Stimulated activated CD4-positive, alpha-beta T cell treated with anti-CD3 and anti-CD28 coated beads, Interleukin-12 subunit alpha, Interleukin-12 subunit beta, amount 100 ng/mL, for 24 hours (primary cell): ENCODE measurements at places on chromosomes 6 and 20.

DNA sequence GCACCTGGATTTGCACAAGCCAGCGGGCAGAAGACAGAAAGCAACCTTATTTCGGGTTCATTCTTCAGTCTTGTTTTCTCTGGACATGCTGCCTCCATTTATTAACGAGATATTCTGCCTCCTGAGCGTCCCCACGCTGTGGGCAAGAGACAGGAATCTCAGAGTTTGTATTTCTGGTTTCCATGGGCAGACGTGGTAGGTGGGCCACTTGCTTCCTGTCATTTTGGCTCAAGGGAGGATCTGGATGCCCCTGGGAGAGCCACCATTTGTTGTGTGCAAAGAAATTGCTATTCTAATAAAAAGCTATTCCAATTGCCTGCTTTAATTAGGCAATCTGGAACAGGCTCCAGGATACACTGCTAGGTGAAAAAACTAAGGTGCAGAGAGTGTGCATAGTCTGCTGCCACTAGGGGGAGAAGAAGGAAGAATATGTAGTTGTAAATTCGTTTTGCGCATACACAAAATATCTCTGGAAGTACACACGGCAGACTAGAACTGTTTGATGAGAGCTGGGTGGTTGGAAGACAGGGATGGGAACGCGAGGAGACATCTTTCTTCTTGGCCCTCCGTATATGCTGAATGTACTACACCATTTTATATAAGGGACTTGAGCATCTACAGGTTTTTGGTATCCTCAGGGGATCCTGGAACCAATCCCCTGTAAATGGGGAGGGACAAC lies 30.1 kb upstream of the SLC16A10 start:
- no peak for DNase-seq

GRCh38 chr6:125511809-125512396 lies 210.1 kb upstream of the HDDC2 start:
- no peak for DNase-seq

GRCh38 chr6:124069230-124069950 lies 265.7 kb downstream of the NKAIN2 start:
- DNase-seq, result no peak

- no peak for DNase-seq
These were observed 47.0 kb downstream of the HUS1B start for GRCh38 chr6:609905-610304.

DNA sequence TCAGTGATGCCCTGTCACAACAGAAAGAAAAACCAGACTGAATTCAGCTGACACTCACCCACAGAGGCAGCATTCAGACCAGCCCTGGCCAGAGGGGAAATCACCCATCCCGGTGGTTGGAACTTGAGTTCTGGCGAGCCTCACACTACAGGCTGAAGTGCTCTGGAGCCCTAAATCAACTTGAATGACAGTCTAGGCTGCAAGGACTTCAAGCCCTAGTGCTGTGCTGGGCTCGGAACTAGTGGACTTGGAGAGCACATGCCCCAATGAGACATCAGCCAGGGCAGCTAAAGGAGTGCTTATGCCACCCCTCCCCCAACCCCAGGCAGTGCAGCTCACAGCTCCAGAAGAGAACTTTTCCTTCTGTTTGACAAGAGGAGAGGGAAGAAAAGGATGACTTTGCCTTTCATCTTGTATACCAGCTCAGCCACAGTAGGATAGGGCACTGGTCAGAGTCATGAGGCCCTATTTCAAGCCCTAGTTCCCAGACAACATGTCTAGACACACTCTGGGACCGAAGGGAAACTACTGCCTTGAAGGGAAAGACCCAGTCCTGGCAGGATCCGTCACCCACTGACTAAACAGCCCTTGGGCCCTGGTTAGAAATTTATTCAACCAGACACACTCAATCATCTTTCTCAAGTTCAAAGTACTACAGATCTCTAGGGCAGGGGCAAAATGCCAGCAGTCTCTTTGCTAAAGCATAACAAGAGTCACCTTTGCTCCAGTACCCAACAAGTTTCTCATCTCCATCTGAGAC lies 43.2 kb upstream of the PNRC1 start:
- DNase-seq, result no peak

- no peak for DNase-seq
These were observed 16.8 kb upstream of the CCN2 start for GRCh38 chr6:131967948-131968347.

DNA sequence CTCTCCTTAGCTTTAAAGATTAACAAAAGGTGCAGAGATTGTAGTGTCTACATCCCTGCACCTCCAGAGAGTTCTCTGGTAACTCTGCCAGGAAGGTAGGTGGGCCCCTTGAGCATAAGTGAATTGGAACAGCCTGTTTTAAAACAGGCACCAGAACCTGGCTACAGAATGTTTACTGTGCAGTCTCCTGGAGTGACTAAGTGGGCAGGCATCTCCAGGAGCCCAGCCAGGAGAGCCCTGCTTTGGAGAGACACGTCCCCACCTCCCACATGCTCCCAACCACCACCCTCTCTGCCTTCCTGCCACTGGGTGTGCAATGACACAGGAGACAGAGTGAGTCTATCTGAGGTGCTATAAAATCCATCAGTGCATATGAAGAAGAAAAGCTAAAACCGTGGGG lies 110.3 kb upstream of the EYA4 start:
- DNase-seq, result no peak

DNA sequence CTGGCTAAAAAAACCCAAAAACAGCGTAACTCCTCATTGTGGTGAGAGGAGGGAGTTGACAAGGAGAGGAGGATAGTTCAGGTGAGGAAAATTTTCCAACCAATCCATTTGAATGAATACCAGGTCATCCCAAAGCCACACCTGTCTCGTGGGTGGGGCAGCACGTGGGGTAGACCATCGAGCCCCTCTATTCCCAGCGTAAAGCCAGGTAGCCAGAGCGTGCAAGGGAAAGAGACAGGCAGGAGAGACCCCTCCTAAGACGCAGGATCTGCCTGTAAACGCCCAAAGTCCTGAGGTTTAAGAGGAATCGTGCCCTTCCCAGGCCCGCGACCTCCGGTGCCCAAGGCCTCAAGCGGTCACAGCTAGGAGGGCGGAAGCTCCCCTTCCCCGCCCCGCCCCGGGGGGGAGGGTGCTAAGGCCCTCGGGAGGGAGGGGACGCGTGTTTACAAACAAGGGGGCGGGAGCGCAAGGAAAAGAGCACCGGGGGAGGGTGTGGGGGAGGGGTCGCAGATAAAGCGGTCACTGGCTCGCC lies 712 bp downstream of the RXRB start:
- peak; percentile 77 for DNase-seq

DNA sequence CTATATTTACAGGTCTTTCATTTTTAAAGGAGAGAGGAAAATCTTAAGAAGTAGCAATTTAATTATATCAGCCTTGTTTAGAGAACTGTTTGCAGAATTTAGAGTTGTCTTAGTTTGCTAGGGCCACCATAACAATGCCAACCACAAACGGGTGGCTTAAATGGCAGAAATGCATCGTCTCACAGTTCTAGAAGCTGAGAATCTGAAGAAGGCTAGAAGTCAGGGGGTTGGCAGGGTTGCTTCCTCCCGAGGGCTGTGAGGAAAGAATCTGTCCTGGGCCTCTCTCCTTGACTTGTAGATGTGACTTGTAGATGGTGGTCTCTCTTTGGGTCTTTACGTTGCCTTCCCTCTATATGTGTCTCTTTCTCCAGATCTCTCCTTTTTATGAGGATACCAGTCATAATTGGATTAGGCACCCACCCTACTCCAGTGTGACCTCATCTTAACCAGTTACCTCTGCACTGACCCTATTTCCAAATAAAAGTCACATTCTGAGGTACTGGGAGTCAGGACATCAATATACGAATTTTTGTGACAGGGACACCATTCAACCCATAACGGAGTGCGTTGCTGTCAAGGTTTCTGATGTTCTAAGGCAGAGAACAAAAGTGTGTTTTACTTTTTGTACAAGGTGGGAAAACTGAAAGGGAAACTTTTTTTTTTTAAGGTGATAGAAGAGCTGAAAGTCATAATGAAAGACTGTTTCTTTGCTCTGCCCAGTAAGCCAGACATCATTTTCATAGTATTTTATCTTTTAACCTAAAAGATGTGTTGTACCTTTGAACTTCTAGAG lies 84.4 kb downstream of the SAMD3 start:
- no peak for DNase-seq

- DNase-seq, result no peak
These were observed 534 bp downstream of the NANP start for GRCh38 chr20:25623225-25623735.

DNA sequence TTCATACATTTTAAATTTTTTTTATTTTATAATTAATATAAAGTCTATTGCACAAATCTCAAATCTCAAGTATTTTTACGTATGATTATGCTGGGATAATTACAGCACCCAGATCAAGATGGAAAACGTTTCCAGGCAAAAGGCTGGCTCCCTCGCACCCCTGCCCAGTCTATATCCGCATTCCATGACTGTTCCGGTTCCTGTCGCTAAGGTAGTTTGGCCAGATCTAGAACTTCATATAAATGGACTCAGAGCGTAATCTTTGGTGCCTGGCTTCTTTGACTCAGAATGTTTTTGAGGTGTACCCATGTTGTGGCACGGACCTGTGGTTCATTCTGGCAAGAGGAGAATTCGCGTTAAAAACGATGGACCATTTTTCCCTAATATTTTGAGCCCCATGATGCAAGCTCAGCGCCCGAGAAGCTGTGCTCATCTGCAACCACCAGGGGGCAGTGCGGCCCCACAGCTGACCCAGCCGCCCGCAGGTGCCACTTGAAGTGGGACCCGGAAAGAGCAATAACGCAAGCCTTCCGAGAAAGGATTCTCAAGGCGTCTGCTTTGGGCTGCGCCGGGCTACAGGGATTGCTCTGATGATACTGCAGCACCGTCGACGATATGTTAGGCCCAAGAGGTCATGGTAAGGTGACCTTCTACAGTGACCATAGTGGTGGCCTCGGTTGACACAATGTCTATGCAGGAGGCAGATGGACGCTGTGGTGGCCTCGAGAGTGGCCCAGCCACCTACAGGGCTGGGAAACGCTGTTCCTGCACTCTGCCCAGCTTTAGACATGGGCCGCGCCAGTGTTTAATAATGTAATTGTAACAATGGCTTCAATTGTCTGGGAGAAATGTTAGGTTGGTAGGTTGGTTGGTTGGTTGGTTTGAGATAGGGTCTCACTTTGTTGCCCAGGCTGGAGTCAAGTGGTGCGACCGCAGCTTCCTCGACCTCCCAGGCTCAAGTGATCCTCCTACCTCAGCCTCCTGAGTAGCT lies 160.1 kb downstream of the ZMYND8 start:
- peak; percentile 49 for DNase-seq

- no peak for DNase-seq
These were observed 151.1 kb downstream of the UBE3D start for GRCh38 chr6:82914511-82914910.

DNA sequence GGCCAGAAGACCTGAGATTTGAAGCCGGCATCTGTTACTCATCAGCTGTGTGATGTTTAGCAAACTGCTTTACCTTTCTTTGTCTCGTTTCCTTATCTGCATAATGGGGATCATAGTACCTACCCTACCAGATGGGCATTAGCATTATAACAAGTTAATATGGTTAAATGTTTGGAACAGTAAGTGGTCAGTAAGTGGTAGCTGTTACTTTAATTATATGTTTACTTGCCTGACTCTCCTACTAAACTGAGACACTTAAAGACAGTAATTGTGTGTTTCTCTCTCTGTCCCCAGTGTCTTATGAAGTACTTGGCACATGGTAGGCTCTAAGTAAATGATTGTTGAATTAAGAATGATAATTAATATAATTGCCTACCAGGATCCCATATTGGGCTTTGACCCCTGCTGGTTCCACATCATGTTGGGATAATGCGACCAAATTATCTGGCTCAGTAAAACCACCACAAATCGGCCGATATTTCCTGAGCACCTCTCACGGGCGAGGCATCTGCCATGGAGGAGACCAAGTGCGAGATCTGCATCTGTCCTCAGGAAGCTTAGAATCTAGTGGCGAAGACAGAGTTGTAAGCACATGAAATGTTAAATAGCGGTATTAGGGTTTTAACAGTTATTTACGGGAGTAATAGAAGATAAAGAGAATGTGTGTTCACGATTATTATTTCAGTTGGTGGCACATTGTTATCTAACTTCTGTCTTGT lies 31.4 kb downstream of the PTK7 start:
- no peak for DNase-seq

DNA sequence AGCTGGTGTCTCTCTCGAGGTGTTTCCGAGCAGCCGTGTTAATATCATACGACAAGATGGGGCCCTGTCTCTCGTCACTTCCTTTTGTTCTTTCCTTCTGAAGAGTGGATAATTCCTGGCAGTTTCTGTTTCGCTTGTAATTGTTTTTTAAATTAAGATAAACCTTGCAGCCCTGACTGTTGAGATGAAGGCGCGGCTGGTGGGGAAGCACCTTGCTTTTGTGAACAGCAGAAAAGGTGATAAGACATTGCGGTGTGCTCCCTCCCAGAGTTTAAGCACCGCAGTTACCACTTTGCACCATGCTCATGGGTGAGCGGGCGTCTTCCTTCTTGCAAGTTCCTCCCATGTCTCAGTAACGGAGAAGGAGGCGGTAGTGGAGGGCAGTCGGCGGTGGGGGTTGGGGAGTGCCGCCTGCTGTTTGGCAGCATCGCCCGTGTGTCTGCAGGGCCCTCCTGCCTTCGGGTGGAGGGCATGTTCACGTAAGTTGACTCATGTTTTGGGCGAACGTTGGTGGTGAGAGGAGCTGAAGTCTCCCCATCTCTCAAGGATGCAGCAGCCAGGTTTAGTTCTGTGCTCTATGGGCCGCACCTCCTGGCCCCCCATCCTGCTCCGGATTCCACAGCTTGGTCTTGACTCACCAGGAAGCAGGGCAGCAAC lies 345.9 kb downstream of the TAF4 start:
- DNase-seq, result peak; percentile 17

DNA sequence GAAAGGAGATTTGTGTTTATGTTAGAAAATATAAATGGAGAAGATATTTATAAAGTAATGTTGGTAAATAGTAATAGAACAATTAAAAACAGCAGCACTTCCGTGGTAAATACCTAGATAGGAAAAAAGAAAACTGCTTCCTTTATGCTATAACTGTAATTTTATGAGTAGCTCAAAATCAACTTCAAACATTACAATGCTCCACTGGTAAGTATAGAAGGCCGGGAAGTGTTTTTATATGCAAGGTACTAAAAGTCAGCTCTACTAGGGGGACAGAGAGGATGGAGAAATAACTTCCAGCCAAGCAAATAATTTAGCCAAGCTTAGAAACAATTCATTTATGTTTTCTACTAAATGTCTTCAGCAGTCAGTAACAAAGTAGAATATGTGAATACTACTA lies 56.7 kb downstream of the ARHGAP18 start:
- DNase-seq, result no peak

DNA sequence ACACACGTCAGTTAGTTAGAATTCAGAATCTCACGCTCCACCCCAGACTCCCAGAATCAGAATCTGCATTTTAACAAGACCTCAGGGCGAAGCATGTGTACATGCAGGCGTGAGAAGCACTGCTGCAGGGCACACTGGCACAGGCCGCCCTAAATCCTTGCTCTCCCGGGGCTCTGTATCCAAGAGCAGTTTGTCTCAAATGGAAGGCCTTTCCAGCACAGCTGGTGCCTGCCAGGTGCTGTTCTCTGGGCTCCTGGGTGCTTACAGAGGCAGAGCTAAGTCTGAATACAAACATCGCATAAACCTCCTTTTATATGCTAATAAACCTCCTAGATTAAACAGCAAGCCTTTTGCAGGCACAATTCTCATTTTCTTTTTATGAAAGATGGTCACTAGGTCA lies 119.1 kb upstream of the CD93 start:
- DNase-seq, result no peak

- peak; percentile 65 for DNase-seq
These were observed 9.0 kb upstream of the HSP90AB1 start for GRCh38 chr6:44237813-44238433.

- DNase-seq, result no peak
These were observed 5.6 kb downstream of the CST3 start for GRCh38 chr20:23631981-23632710.

GRCh38 chr6:36743032-36743431 lies 45.4 kb downstream of the RAB44 start:
- DNase-seq, result no peak
